ENCODE measurements at places on chromosomes 16 and 17. TPM values are rescaled to one million over a fixed set of nuclear protein-coding genes. Genes with fewer than 3 reads are reported as not detected.

AHSP gene
- total RNA-seq, result not detected

RAMP2 gene
- 1.1 TPM for total RNA-seq

KRTAP3-2 gene
- 0.26 TPM for total RNA-seq

USP43 gene
- 3.9 TPM for total RNA-seq

CD300H gene
- total RNA-seq, result 0.27 TPM
